ENCODE measurements at places on chromosomes 2 and 18. TPM values are rescaled to one million over a fixed set of nuclear protein-coding genes. Genes with fewer than 3 reads are reported as not detected.

The TCF23 gene
- polyA plus RNA-seq: not detected

The MBD1 gene
- polyA plus RNA-seq: 33.1 TPM

The STARD6 gene
- not detected for polyA plus RNA-seq

The RFTN2 gene
- polyA plus RNA-seq: 2.2 TPM

The ALMS1 gene
- polyA plus RNA-seq: 3.4 TPM

The MROH2A gene
- not detected for polyA plus RNA-seq

The RTP5 gene
- polyA plus RNA-seq: not detected

The IL36RN gene
- not detected for polyA plus RNA-seq

The PTPRN gene
- polyA plus RNA-seq: 29.2 TPM

The CXXC1 gene
- 39.2 TPM for polyA plus RNA-seq

The LIMS3 gene
- 7.6 TPM for polyA plus RNA-seq

The GALNT13 gene
- not detected for polyA plus RNA-seq

The FNDC4 gene
- polyA plus RNA-seq: 18.2 TPM

The SKOR2 gene
- polyA plus RNA-seq: not detected

The CEP76 gene
- polyA plus RNA-seq: 6.5 TPM

The CXCR1 gene
- not detected for polyA plus RNA-seq

The ARHGAP15 gene
- polyA plus RNA-seq: 0.10 TPM

The TTR gene
- not detected for polyA plus RNA-seq

The C2orf72 gene
- not detected for polyA plus RNA-seq

The PTMA gene
- 594 TPM for polyA plus RNA-seq

The SERPINB11 gene
- not detected for polyA plus RNA-seq

The DLX2 gene
- polyA plus RNA-seq: 6.0 TPM

The NEU2 gene
- polyA plus RNA-seq: not detected

The TMEM163 gene
- not detected for polyA plus RNA-seq

The EML6 gene
- 0.49 TPM for polyA plus RNA-seq

The SCN1A gene
- 0.08 TPM for polyA plus RNA-seq

The AFF3 gene
- polyA plus RNA-seq: 0.75 TPM

The DSG4 gene
- not detected for polyA plus RNA-seq

The REG3A gene
- polyA plus RNA-seq: not detected

The TYMS gene
- polyA plus RNA-seq: 71.5 TPM

The OXER1 gene
- polyA plus RNA-seq: not detected

The NEB gene
- 0.11 TPM for polyA plus RNA-seq

The ACOXL gene
- polyA plus RNA-seq: not detected

The MYO7B gene
- polyA plus RNA-seq: not detected

The DOK6 gene
- polyA plus RNA-seq: 1.1 TPM

The CD8B gene
- not detected for polyA plus RNA-seq

The ERBB4 gene
- not detected for polyA plus RNA-seq

The ZEB2 gene
- polyA plus RNA-seq: 26.2 TPM

The GALNT5 gene
- 76.5 TPM for polyA plus RNA-seq

The PDE11A gene
- 0.75 TPM for polyA plus RNA-seq

The SALL3 gene
- not detected for polyA plus RNA-seq

The CABYR gene
- 4.5 TPM for polyA plus RNA-seq

The CFAP65 gene
- polyA plus RNA-seq: not detected

The RAB27B gene
- 0.18 TPM for polyA plus RNA-seq

The ALKAL2 gene
- not detected for polyA plus RNA-seq

The SCN7A gene
- not detected for polyA plus RNA-seq

The DPP10 gene
- polyA plus RNA-seq: not detected

The FAM124B gene
- not detected for polyA plus RNA-seq

The PROC gene
- not detected for polyA plus RNA-seq

The UPP2 gene
- not detected for polyA plus RNA-seq

Measured in GM23248 (cell line).